ENCODE measurements at places on chromosomes 12 and 14. TPM values are rescaled to one million over a fixed set of nuclear protein-coding genes. Genes with fewer than 3 reads are reported as not detected.

PCED1B gene
- 0.12 TPM for total RNA-seq

CLEC12A gene
- total RNA-seq: not detected

ZFYVE1 gene
- 17.7 TPM for total RNA-seq

MAP1LC3B2 gene
- total RNA-seq: 1.8 TPM

ERP27 gene
- under 0.01 TPM for total RNA-seq

CLEC4C gene
- total RNA-seq: not detected

PIK3C2G gene
- not detected for total RNA-seq

KLHL33 gene
- 0.09 TPM for total RNA-seq

SPTB gene
- total RNA-seq: under 0.01 TPM

RGS6 gene
- not detected for total RNA-seq

CLEC7A gene
- total RNA-seq: not detected

GPHB5 gene
- not detected for total RNA-seq

TM7SF3 gene
- 53.9 TPM for total RNA-seq

PMEL gene
- 0.47 TPM for total RNA-seq
